ENCODE measurements at places on chromosomes 12 and 14.
A peak's percentile ranks its signal among the peaks of the same experiment; 100 is the strongest.

DNA sequence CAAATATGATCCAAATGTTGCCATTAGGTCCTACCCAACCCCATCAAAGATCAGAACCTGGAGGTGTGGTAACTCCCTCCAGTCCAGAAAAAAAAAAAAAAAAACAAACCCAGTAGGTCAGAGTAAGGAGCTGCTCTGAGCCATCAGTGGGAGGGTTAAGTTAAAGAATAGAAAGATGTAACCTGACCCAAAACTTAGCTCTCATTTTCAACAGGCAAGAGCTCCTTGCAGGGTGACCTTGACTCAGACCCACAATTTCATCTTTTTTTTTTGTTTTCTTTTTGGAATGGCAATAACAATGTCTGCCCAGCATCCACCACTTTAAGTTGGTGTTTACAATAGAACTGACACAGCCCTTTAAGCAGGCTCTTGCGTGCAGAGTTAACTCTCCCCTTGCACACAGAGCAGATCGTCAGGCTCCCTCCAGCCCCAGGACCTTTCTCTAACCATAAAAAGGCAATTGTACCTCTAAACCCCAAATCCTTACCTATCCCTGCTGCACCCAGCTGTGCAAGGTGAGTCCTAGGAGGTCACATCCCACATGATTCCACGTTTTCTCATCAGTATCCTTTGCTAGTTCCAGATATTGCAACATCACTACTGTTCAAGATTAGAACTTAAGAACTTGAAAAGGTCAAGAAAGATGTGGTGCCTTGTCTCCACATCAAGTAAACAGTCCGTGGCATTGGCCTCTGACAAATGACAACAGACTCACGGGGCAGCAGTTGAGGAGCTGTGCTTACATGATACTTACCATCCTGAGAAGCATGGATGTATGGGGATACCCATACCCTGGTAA, 178.6 kb upstream of the EEA1 start:
- DNase-seq: no peak

DNA sequence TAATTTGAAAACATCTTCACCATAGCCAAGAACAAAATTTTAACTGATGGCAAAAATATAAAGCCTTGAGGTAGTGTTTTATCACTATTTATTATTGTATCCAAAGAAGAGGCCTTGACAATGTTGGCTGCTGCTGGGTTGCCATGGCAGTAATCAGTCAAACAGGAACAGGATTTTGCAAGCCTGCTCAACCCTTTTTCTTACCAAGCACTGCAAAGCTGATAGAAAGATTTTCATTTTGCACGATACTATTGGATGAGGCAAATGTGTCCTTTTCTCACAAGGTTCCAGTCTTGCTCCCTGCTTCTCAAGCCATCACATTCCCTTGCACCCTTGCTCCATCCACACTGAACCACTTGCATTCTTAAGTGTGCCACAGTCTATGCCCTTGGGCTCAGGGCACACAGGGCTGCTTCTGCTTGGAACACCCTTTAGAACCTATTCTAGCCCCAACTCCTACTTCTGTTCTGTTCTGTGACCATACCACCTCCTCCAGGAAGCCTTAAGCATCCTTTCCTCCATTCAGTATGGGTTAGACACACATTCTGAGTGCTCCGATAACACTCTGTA, 76.5 kb upstream of the AMIGO2 start:
- DNase-seq: no peak

DNA sequence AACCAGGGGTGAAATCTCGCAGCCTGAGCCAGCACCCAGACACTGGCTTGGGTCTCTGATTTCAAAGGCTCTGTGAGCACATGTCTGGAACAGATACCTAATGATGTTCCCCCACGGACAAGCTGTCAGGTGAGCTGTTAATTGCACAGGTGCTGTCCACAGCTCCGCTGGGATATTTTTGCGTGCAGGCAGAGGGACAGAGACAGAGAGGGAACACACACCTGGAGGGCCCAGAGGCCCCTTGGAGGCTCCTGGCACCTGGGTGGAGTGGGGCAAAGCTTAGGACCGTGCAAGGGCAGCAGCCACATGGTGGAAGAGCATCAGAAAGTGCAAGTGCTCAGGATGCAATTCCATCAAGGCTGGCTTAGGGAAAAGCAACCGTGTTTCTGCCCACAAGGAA, 57.3 kb downstream of the ARL6IP4 start:
- DNase-seq: no peak

DNA sequence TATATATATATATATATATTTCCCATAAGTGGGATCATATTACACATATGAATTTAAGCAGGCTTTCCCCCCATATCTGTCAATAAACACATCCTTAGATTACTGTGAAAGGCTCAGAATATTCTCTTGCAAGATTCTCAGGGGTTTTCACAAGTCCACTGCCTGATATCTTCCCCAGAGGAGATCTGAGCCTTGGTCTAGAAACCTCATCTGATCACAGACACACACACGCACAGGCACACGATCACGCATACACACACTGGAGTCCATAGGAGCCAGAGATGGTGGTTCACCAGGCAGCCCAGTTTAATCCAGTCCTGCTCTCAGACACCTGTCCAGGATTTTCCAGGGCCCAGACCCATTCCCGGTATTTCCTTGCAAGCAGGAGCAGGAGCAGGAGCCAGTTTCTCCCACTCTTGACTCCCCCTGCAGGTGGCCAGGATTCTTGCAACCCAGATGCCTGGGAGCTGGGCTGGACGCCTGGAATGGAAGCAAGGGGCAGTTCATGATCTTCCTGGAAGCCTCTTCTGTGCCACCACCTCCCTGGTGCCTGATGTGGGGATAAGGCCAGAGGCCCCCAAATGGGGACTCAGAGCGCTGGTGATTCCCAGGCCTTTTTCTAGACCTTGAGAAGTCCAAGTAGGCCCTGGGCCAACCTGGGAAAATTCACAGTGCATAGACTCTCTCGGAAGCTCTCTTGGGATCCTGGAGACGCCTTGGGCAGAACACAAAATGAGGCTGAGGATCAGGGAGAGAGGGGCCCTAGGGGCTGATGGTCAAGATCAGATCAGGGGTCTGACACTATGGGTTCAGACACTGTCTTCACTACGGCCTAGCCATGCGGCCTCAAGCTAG, 16.5 kb upstream of the KRT78 start:
- DNase-seq: no peak

- DNase-seq: no peak
Observed at GRCh38 chr14:87034680-87035079, 958.3 kb downstream of the GALC start.

DNA sequence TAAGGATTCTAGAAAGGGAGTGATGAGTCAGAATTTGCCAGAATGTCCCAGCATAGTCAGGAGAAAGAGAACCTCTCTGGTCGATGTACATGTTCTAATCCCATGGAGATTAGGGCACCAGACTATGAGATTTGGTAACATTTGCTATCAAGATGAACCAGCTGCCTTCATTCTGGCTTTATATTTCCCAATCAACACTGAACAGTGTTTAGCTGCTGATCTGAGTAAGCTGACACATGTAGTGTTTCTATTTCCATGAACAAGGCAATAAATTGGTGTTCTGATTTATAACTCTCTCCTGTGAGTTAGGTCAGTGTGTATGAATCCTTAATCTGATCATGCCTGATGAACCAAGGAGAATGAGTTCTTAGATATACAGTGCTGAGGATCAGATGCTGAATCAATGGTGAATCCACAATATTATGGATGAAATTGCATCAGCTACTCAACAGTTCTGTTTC, 158.0 kb upstream of the AMIGO2 start:
- no peak for DNase-seq

DNA sequence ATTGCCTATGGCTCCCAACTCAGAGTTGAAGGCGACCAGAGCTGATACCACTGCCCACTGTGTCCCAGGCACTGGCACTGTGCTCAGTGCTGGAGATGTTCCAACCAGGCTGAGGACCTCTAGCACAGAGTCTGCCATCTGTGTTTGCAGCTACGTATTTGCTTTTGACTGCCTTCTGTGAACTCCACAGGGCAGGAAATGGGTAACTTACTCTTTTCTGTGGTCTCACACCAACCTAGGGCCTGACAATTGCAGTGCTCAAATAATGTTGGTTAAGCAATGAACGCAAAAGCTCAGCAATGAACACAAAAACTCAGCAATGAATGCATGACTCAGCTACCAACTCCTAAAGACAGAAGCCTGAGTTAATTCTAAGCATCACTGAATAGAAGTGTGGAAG, 202.8 kb downstream of the NUAK1 start:
- no peak for DNase-seq

GRCh38 chr12:112908548-112908947, 1.8 kb downstream of the OAS1 start:
- DNase-seq: no peak

DNA sequence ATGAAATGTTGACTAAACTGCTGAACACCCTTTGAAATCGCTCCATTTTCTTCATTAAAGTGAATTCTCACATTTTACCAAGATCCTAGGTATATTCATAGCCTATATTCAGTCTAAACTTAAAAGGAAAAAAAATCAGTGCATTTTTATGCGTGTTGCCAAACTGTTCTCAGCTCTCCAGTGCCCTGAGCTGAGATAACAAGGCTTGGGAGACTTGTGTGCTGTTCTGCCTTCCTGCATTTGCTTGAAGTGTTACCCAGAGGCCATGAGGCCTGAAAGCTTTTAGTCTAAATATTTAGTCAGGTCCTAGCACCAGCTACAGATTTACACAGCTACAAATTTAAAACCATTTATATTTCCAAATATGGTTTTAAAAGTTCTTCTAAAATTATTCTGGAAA, 8.6 kb upstream of the PALS1 start:
- DNase-seq: no peak

- no peak for DNase-seq
Observed at GRCh38 chr14:64790478-64790877, 86.3 kb downstream of the PLEKHG3 start.

- DNase-seq: no peak
Observed at GRCh38 chr12:90013409-90013808, 304.8 kb upstream of the ATP2B1 start.

GRCh38 chr12:3218228-3219171, 141.3 kb downstream of the TSPAN9 start:
- DNase-seq: no peak

- no peak for DNase-seq
Observed at GRCh38 chr14:72387726-72388125, 455.5 kb downstream of the RGS6 start.

- DNase-seq: no peak
Observed at GRCh38 chr14:85024931-85025330, 505.0 kb upstream of the FLRT2 start.

DNA sequence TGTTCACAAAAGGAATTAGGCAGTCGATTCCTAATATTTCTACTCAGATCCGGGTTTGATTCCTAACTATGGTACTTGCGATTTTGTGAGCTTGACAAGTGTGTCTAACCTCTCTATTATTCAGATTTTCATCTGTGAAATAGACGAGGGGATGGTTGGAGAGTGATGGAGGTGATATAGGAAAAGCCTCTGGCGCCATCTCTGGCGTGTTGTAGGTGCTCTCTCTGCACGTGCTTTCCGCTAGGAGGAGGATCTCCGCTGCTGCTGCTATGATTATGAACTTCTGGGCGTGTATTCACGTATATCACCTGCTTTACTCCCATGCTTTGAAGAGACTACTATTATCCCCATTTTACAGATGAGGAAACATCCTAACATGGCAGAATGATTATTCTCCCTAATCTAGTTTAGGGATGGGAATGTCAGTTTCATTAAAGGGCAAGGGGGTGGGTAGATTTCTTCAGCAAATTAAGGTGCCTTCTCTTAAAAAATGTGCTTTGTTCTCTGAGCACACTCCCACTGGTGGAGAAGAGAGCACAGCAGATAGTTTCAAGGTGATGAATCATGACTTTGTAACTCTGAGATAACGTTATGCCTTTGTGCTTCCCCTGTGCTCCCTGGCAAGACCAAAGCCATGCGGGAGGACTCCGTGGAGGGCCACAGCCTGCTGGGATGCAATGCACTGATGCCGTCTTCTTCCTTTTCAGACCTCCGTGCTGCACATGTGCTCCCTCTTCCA, 97.1 kb downstream of the PRIMA1 start:
- no peak for DNase-seq

- DNase-seq: peak; percentile 69
Observed at GRCh38 chr12:69900720-69901131, 75.7 kb downstream of the MYRFL start.

GRCh38 chr12:68514807-68515411, 95.8 kb upstream of the RAP1B start:
- DNase-seq: no peak

DNA sequence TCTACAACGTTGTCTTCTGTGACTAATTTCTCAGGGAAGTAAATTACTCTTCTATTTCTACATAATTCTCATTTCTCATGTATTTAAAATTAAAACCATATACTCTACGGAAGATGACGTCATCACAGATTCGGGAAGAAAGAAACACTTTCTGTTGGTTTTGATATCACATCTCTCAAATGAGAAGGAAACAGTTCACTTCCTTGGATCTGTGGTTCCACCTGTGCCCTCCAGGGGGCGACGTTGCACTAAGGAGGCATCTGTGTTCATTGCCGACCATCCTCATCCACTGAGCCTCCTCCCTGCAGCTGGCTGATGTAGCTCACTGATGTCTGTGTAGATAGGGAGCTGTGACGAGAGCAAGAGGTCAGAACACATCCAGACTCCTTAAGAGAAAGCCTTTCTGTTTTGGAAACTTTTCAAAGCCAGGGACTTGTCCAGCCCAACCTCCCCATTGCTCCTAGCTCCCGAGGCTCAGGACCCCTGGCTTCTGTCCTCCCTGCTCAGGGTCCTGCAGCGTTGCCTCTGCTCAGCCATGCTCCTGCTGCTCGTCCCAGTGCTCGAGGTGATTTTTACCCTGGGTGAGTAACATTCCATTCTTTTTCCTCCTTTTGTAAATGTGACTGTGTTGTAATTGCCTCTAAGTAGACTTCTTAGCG, 172.7 kb upstream of the OR4E1 start:
- DNase-seq: peak; percentile 74

DNA sequence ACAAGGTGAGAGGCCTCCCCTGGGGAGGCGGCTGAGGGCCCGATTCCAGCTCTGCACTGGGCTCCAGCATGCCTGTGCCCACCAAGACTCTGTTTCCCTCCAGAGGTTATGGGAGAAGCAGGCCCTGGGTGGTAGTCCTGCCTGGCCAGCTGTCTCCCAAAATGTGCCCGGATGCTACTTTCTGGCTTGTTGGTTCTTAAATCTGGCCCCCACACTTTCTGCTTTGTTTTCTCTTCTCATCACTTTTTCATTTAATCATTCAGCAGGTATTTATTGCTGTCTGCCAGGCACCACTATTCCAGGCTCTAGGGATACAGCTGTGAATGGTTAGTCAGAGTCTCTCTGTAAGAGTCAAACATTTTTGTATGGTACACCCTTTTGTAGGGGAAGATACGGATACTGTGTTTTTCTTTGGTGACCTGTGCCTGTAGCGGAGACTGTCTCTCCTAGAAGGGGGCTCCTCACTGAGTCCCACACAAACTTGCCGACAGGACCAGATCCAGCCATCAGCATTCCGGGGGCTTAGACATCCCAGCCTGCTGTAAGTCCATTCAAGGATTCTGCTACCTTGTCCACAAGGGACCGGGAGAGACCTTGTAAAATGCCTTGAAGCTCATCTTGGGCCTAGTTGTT, 3.8 kb downstream of the DHRS2 start:
- DNase-seq: no peak

DNA sequence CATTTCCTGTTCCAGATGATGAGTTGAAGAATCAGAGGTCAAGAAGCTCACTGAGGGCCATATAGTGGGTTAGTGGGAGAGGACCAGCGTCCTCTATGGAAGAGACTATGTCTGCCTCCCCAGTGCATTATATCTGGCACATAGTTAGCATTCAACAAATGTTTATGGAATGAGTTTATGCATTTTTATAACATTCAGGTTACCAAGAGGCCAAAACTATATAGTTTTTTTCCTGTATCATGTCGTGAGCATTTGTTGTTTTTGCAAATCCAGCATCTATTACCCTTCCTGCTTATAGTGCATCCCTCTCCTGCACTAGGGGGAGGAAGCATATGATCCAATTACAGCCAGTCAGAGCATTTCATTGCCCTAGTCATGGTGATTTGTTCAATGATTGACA, 60.6 kb downstream of the SUDS3 start:
- DNase-seq: no peak
